RKO (cell line): ENCODE measurements at places on chromosomes 2 and 18.

DNA sequence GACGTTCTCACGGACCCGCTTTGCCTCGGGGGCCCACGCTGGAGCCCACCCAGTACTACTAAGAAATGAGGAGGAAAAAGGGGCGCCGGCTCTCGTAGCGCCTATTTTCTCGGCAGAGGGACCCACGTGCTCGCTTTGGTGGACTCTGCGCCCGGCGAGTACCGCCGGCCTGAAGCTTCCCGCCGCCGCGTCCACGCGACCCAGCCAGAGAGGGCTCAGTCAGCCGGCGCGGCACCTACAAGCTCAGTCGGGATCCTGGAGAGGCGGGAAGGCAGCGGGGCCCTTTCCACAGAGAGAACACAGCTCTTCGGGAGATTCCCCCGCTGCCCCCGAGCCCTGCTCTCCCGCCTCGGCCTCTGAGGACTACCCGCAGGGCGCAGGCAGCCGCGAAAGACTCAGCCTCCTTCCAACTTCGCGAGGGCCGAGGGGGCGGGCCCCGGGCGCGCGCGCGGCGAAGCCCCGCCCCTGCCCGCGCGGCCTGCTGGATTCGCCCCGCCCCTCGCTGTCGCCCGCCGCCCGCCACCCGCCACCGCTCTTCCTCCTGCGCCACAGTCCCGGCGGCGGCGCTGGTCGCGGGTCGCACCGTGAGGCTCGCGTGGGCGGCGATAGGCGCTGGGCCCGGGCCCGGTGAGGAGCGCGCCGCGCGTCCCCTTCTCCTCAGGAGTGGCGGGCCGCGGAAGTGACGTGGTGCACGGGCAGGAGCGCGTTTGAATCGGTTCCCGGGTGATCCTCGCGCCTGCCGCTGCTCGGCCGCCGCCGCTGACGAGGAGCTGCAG, at the start of gene SMCHD1:
TSS of gene SMCHD1 (plus strand) at position 549 of the 776 bp plus-strand sequence. CDS start 350 bp downstream, outside the sequence.
- peak; percentile 85 for DNase-seq

DNA sequence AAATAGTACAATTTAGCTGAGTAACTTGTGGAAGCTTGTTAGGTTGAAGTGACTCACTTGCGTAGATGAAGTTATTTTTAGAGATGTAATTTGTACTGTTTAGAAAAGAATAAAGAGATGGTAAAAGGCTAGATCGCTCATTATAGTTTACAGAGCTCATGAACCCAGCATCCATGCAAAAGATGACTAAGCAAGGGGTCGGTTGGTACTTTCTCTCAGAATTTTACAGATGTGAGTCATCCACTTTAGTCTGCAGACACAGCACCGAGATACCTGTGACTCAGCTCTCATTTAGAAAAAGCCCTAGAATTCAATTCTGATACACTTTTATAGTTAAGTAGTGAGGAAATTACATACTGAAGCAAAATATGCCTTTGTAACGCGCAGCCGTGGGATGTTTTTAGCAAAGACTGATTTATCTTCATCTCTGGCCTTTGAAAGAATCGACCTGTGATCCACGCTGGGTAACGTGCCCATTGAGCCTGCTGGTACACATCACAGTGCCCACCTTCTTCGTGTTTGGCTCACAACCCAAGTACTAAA, 116.5 kb upstream of the FOSL2 start:
- peak; percentile 94 for DNase-seq

GRCh38 chr18:8987241-8987640, 115.3 kb upstream of the NDUFV2 start:
- no peak for DNase-seq

DNA sequence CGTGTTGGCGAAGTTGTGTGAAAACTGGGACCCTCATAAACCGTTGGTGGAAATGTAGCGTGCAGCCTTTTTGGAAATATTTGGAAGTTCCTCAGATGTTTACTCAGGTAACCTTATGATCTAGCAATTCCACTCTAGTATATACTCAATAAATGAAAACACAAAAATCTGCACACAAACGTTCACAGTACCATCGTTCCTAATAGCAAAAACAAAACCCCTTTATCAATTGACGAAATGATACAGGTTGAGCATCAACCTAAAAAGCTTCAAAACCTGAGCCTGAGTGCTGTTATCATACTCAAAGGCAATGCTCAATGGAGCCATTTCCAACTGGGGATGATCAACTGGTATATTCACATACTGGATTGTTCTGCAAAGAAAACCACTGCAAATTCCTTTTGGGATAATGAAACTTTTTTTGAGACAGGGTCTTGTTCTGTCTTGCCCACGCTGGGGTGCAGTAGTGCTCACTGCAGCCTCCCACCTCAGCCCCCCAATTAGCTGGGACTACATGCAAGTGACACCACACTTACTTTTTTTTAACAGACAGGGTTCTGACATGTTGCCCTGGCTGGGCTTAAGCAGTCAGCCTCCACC, 777 bp upstream of the C18orf32 start:
- peak; percentile 57 for DNase-seq

GRCh38 chr2:85166021-85166420, 32.8 kb downstream of the TCF7L1 start:
- no peak for DNase-seq

DNA sequence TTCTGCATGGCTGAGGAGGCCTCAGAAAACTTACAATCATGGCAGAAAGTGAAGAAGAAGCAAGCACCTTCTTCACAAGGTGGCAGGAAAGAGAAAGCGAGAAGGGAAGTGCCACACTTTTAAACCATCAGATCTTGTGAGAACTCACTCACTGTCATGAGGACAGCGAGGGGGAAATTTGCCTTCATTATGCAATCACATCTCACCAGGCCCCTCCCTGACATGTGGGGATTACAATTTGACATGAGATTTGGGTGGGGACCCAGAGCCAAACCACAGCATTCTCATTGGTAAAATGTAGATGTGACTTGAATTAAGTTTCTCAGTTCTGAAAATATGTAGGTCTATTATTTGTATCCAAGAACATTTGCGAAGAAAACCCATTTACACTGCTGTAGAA, 854.8 kb downstream of the EPHA4 start:
- no peak for DNase-seq

GRCh38 chr2:168998609-168999211, 32.4 kb downstream of the ABCB11 start:
- no peak for DNase-seq
